ENCODE measurements at places on chromosomes 5 and 9.
A peak's percentile ranks its signal among the peaks of the same experiment; 100 is the strongest.

GRCh38 chr9:34715639-34716215, 5.8 kb upstream of the CCL21 start:
- DNase-seq = no peak

GRCh38 chr9:85157772-85158171, 488.2 kb downstream of the NTRK2 start:
- no peak for DNase-seq

DNA sequence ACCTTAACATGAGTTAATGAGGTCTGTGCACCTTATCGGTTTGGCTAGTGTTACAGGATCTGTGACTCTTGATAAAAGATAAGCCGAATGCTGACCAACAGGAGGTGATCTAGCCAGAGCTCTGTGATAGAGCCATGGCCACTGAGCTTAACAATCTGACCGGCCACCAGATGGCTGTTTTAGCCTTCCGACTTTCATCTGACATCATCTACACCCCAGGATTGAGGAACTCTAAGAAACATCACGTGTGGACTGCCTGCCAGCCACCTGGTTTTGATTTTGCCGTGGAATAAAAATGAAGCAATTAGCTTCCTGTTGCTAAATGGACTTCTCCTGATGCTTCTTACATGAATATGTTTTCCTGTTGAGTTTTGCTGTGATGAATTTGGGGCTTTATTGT, 281.3 kb downstream of the CEMIP2 start:
- no peak for DNase-seq

DNA sequence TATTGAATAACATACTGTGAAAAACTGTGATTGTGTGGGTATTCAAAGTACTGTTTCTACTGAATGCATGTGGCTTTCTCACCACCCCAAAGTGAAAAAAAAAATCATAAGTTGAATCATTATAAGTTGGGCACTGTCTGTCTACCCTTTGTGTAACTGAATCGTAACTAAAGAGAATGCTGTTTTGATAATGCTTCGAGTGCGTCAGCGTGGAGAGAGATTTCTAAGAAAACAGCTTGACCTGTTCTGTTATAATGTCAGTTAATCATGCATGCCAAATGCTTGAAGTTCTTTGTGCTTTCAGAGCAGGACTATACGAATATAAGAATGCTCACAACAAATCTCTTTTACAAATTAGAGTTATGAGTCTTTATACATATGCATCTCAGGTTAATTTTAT, 148.8 kb upstream of the SGCD start:
- DNase-seq = no peak

DNA sequence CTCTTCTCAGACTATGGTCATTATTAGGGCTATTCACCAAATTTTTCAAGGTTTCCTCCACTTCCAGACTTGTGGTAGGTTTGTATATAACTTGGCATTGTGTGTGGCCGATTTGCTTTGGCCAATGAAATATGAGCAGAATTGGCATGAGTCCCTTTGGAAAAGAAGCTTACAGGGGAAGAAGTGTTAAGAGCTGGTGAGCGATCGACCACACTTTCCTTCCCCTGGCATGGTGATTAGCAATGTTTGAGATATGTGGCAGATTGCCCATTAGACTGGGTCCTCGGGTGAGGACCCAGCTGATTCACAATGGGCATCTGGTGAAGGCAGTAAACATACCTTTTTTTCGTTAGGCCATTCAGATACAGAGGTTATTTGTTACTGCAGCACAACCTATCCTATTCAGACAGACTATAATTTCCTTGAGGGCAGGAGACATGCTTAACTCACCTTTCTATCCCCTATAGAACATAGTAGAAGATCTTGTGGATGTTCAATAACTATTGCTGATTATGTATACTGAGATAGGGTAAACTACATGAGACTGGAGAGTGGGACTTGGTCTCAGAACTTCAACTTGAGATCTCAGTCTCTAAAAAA, 62.8 kb upstream of the KLF9 start:
- DNase-seq = no peak

DNA sequence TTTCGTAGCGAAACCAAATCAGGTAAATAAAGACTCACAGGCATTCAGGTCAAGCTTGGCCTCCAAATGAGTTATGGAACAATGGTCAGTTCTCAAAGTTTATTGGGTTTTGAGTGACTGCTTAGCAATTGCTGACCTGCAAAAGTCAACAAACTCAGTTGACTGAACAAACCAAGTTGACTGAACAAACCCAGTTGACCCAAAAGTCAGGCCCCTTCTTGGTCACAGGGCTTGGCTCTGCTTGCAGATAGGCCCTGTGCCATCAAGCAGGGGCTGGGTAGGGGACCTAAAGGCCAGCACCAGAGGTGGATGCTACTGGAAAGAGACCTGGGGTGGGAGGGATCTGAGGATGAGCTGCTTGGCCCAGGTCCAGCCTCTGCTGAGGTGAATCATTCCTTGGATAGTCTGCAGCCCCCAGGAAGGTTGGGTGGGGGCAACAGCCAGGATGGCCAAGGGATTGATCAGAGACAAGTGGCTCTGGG, 64.6 kb downstream of the GADD45G start:
- DNase-seq = no peak

- peak; percentile 59 for DNase-seq
Measured at GRCh38 chr5:178461004-178461730, 129.0 kb downstream of the COL23A1 start.

- DNase-seq = no peak
Measured at GRCh38 chr9:77964258-77964657, 67.4 kb downstream of the GNAQ start.

GRCh38 chr5:93054424-93055163, 526.4 kb downstream of the NR2F1-AS1 start:
- DNase-seq = no peak

GRCh38 chr9:121915304-121915625, 177.8 kb downstream of the TTLL11 start:
- no peak for DNase-seq

DNA sequence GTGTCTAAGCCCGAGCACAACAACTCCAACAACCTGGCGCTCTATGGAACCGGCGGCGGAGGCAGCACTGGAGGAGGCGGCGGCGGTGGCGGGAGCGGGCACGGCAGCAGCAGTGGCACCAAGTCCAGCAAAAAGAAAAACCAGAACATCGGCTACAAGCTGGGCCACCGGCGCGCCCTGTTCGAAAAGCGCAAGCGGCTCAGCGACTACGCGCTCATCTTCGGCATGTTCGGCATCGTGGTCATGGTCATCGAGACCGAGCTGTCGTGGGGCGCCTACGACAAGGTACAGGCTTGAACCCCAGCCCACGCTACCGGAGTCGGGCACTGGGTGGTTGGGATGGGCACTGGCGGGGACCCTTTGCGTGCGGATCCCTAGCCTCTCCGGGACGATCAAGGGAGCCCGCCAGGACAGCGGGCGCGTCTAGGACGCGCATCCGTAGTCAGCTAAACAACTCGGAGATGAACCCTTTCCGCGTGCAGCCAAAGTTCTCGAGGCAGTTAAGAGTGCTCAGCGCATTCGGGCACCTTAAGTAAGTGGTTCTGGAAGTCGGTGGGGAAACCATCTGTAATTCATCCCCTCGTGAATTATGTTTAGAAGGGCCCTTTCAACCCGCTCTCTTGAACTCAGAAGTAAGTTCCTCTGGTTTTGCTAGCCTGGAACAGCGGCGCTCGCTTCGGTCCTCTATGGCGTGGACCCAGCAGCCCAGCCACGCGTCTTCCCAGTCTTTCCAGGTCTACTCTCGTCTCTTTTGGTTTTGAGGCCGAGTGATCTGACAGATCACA, 1.3 kb downstream of the KCNN2 start:
- DNase-seq = no peak

DNA sequence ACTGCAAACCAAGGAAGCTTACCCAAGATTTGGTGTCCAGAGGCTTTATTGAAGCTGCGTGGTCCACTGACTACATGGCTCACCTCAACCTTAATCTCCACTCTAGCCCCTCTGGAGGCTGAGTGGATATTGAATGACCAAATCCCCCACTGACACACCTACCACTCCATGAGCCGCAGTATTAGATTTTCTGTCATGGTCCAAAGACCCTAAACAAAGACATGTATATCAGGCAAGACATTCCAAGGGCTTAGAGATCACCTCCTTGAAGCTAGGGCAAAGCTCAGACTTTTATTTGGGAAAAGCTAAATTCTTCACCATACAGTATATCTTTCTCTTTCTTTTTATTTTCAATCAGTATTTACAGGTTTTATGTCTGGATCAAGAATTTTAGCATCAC, 346.2 kb upstream of the CTNND2 start:
- DNase-seq = no peak

DNA sequence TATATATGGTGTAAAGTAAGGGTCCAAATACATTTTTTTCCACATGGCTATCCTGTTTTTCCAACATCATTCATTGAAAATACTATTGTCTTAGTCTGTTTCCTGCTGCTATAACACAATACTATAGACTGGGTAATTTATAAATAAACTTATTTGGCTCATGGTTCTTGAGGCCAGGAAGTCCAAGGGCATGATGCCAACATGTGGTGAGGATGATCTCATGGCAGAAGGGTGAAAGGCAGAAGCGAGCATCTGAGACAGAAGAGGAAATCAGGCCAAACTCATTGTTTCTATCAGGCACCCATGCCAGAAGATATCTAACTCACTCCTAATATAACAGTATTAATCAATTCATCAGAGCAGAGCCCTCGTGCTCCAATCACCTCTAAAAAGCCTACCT, 42.6 kb downstream of the ANKRD55 start:
- peak; percentile 40 for DNase-seq

DNA sequence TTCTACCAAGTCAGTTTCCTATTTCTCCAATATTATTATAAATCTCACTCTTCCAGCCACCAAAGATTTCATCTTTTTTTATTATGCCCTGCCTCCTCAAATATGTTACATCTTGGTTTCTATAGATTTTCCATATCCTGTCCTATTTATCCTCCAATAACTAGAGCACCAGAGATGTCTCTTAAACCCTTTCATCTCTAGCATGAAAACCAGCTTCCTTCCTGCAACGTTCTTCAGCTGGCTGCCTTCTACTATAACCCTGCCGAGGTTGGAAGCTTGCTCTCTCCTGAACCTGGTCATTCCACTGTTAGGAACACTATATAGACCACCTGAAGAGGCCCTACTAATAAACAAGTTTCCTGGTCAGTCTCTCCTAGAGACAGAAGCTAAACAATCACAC, 27.9 kb downstream of the FAM169A start:
- no peak for DNase-seq

DNA sequence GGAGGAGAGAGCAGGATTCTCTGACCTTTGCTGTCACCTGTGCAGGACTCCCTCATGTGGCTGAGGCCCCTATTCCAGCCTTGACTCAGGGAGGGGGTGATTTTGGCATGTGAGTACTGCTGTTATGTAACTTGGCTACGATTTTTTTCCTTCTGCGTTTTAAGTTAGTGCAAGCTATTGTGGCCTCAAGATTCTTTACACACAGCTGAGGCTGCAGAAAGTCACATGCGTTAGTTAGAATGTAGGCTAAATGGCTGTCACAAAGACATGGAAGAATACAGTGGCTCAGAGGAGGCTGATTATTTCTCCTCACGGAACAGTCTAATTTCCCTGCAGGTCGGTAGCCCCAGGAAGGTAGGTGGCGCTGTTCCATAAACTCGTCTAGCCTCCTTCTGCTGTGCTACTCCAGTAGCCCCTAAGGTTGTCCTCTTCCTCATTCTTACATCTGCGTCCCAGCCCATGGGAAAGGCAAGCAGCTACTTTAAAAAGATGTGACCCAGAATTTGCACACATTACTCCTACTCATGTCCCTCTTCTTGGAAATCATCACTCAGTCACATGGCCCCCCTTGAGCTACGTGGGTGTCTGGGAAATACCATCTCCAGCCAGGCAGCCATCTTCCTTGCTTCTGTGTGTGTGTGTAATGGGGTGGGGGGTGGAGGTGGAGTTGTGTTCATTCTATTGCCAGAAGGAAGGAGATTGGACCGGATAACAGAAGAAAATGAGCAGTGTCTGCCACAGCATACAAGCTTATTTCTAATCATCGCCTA, 486.6 kb downstream of the CCDC171 start:
- DNase-seq = no peak

DNA sequence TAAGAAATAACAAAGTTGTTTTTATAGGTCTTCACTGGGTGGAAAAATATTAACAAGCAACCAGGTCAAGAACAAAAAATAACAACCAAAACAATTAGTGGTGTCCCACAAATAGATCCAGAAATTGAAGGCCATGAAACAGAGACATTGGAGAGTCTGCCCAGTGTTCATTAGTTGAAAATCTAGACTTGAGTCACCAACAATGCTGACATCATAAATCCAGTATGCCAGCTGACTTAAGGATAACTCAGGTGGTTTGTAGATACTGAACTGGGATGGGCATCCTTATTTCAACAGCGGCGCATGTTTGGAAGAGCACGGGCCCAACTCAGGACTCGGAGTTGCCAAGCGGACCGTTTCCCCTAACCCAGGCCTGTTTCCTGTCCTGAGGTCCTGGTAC, 80.7 kb upstream of the TNFAIP8 start:
- DNase-seq = no peak

DNA sequence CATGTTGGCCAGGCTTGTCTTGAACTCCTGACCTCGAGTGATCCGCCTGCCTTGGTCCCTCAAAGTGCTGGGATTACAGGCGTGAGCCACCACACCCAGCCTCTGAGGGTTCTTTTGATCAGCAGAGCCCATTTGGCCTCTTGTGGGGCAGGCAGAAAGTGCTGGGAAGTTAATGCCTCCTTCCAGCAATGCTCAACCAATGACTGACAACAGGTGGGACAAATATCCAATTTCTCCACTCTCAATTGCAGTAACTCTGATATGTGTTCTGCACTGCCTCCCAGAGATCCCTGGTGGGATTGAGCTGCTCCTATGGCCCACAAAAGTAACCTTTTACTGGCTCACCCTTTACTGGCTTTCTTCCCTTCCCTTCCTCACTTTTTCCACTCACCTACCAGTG, 79.9 kb upstream of the APC start:
- DNase-seq = no peak

DNA sequence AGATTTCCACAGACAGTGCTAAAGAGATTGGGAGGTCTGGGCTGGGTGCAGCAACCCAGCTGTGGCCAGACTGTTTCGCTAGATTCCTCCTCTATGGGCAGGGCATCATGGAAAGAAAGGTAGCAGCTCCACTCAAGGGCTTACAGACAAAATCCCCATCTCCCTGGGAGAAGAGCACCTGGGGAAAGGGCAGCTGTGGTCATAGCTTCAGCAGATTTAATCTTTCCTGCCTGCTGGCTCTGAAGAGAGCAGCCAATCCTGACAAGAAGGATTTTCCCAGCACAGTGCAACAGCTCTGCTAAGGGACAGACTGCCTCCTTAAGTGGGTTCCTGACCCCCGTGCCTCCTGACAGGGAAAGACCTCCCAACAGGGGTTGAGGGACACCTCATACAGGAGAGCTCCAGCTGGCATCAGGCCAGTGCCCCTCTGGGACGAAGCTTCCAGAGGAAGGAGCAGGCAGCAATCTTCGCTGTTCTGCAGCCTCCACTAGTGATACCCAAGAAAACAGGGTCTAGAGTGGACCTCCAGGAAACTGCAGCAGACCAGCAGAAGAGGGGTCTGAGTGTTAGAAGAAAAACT, 1379.3 kb upstream of the ACO1 start:
- no peak for DNase-seq
